ENCODE measurements at places on chromosomes 5 and 9.

DNA sequence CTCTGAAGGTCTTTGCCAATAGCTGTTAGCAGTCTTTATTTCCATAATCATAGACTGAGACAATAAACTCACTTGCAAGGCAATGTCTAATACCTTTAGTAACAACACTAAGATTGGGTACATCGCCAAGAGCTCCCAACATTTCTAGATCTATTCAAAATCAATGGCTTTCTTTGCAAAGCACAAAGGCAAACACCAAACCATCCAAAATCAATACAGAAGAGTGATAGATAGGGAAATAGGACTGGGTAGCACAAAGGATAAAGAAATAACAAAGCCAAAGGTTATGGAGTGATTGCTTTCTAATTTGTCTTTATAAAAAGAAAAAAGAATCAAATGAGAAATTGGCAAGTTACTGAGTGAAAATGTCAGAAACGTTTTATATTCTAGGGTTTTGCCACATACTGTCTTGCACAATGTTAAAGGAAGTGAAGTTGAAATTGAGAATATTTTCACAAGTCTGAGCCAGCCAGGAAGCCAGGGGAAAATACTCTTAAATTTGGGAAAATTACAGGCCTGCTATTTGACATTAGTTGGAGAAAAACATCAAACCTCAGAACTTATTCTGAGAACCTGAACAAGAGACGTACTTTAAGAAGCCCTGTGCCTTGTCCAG is 53.3 kb upstream of the LHFPL2 start:
- DNase-seq, result no peak

- DNase-seq, result no peak
Measured at GRCh38 chr9:32992595-32993238, 8.7 kb downstream of the APTX start.

DNA sequence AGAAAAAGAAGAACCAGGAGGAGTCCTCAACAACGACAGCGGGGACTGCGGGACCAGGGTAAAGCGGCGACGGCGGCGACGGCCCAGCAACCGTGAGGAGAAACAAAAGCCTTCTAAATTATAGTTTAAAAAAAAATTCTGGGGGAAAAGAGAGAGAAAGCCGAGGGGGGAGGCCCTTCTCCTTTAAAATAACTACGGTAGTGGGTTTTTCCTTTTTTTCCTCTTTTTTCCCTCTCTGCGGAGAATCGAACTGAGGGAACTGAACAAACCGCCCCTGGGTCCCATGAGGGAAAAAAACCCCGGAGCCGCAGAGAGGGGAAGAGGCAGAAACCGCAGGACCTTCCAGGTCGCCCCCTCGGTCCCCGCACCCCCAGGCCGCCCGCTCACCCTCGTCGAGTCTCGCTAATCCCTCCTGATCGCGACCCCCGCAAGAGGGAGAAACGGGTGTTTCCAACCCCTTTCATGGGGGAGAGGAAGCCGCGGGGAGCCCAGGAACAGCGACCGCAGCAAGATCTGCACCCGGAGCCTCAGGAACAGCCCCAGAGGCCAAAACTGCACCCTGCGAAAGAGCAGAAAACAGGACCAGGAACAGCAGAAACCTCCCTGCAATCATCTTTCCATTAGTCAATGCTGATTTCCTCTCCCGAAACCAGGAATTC is 453 bp downstream of the CPEB4 start:
- DNase-seq, result peak; percentile 13

- DNase-seq, result no peak
Measured at GRCh38 chr5:43663916-43664315, 60.9 kb downstream of the NNT start.

DNA sequence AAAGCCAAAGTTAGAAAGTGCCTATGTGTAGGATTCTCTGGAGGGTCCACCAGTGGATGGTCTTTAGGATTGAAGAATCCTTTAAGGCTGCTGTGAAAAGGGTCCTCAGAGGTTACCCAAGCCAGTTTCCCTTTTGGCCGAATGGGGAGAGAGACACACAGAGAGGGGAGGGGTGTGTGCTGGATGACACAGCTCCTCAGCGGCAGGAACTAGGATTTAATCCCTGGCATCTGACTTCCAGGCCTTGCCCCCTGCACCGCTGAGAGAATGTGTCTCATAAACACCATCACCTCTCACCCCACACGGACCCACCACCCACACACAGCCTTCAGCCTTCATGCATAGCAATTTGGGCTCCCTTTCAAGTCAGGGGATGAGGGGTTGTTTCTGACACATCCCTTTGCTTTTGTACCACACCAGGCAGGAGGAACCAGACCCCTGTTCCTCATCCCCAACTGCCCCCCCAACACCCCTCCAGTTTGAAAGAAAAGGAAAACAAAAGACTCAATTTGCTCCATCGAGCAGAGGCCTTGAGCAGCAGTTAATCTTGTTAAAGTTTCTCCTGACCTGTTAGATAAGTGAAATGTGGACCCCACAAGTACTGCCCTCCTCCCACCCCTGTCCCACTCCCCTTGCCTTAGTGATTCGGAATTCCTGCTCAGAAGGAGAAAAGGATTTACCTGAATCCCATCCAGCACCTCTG is 4.0 kb downstream of the PAPPA start:
- no peak for DNase-seq

- DNase-seq, result no peak
Measured at GRCh38 chr5:75668445-75668844, 48.8 kb downstream of the POC5 start.

GRCh38 chr9:22067196-22067595 is 58.1 kb upstream of the CDKN2B start:
- DNase-seq, result no peak

DNA sequence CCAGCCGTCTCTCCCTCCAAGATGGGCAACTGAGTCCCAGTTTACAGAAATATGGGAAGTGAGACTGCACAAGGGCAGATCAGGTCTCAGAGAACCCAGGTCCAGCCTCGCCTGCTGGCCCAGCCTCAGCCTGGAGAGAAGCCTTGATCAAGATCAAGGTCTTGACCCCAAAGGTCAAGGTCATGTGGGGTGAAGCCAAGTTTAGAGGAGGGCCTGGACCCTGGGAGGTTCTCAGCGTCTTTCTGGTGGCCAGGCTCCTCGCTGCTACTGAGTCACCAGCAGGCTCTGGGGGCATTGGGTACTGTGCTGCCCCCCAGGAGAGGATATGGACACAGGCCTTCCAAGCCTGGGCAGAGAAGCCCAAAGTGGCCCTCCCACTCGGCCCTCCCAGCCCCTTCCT is 8.8 kb downstream of the IPPK start:
- DNase-seq, result no peak
